ENCODE measurements at places on chromosomes 16 and 17. TPM values are rescaled to one million over a fixed set of nuclear protein-coding genes. Genes with fewer than 3 reads are reported as not detected.
A peak's percentile ranks its signal among the peaks of the same experiment; 100 is the strongest.

DNA sequence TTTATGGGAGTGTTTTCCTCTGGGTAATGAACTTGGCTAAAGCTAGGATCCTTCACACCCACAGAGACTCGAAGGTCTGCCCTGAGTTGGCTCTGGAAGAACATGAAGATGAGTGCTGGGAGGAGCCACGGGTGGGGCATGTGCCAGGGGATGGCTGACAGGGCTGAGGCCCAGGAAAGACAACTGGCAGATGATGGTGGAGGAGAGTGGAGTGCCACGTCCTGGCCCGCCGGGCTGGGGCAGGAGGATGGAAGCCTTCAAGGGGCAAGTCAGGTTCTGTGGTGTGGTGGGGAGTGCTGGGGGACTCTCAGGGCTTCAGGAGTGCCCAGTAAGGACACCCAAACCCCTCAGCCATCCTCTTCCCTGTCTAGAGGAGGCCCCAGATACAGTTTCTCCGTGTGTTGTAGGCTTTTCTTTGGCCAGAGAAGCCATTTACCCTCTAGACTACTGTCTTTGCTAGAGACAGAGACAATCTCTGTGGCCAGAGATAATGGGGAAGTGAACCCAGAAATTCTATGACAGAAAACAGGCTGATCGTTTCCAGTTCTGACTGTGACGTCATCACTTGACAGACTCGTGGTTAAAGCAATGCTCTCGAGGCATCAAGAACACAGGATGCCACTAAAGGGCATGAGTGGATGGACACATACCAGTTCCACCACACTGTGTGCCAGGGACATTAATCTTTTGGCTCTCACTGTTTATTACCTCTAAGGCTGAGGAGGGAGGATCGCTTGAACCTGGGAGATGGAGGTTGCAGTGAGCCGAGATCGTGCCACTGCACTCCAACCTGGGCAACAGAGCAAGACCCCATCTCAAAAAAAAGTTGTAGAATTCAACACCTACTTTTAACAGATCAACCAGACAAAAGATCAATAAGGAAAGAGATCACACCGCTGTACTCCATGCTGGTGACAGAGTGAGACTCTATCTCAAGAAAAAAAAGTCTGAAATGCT lies 18.6 kb upstream of the SLC5A10 start:
- DNase-seq, result no peak

Gene HOXB7
- 1.1 TPM for total RNA-seq

GRCh38 chr17:42112552-42113176 lies at the start of gene DHX58:
DHX58 (minus strand) TSS chr17:42112714; CDS start chr17:42111892, 822 bp downstream.
- DNase-seq, result peak; percentile 78

Gene BLTP2
- total RNA-seq, result 83.6 TPM

- DNase-seq, result peak; percentile 21
Observed at GRCh38 chr17:77869665-77870132, 88.8 kb upstream of the TNRC6C start.

Gene RTN4RL1
- 7.6 TPM for total RNA-seq

Gene KRTAP2-1
- total RNA-seq, result not detected

DNA sequence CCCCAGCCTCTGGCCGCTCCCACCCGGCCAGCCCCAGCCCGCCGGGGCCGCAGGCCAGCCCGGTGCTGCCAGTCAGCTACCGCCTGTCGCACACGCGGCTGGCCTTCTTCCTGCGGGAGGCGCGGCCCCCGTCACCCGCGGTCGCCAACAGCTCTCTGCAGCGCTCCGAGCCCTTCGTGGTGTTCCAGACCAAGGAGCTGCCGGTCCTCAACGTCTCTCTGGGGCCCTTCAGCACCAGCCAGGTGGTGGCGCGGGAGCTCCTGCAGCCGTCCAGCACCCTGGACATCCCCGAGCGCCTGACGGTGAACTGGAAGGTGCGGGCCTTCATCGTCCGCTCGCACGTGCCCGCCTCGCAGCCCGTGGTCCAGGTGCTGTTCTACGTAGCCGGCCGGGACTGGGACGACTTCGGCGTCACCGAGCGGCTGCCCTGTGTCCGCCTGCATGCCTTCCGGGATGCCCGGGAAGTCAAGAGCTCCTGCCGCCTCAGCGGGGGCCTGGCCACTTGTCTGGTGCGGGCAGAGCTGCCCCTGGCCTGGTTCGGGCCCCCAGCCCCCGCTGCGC lies 46.8 kb downstream of the TMEM132E start:
- DNase-seq, result no peak

Gene TBX6
- total RNA-seq, result 0.55 TPM

GRCh38 chr17:76501018-76501826 lies at the start of gene RHBDF2:
RHBDF2 (minus strand) TSS chr17:76501423; CDS start chr17:76481524, 19,899 bp downstream.
- DNase-seq, result peak; percentile 88

DNA sequence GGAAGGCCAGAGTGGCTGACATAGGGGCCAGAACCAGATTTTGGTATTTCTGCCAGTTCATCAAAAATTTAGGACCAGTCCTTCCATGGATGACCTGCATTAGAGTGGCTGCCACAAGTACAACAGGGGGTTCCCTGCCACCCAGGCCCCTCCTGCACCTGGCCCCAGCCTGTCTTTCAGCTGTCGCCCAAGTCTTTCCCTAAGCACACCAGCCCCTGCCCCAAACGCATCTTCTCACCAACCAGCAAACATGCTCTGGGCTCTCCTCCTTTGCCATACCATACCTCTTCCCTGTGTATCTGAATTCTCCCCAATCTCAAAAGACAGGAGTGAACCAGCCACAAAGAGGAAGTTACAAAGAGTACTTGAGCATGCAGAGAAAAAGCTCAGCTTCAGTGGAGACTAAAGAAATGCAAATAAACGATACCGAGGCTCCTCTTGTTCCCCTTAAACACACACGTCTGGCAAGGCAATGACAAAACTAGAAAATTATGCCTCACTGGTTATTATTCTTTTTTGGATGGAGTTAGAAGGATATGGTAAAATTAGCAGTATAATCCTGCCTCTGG lies 130.6 kb downstream of the DYNLRB2 start:
- DNase-seq, result no peak

DNA sequence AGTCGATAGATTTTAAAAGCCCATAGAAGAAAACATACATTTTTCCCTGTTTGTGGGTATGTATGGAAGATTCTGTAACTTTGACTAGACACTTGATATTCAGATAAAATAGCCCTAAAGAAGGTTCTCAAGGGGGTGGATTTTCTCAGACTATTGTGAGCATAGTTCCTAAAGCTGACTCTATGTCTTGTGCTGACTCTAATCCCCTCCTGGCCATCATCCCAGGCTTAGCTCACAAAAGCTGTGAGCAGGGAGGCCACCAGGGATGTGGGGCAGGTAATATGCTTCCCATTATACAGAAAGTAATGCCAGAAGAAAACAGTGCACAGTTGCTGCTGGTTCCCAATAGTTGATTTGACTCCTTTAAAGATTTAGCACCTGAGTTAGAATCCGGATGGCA lies 32.0 kb downstream of the CDH13 start:
- DNase-seq, result no peak

DNA sequence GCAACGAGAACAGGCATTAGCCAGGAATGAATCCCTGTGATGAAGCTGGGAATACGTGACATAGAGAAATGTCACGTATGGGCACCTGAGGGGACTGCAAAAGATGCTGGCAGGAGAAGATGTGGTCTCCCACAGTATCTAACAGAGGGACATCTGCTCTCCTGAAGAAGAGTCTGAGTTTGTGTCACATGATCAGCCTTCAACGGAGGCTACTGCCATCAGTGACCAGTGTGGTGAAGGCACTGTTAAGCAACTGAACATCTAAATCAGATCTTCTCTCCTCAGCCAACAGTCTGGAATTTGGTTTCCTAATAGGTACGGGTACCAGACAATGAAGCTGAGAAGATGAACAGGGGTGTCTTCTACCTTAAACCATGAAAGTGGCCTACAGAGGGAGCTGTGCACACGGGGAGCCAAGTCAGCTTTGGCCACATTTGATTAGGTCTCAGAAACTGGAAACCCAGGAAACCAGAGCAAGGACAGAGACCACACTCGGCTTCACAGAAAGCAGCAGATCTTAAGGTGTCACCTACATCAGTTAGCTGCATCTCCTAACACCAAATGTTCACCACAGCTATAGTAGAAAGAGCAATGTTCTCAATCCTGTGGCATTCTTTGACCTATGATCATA lies 41.8 kb downstream of the BRD7 start:
- no peak for DNase-seq

- no peak for DNase-seq
Observed at GRCh38 chr16:27966756-27967155, 96.8 kb downstream of the GSG1L start.

GRCh38 chr16:23072769-23073549 lies 76.3 kb downstream of the USP31 start:
- no peak for DNase-seq

- peak; percentile 77 for DNase-seq
Observed at GRCh38 chr17:44350733-44351226, 5.7 kb downstream of the GRN start.

Gene MYH8
- total RNA-seq, result not detected

DNA sequence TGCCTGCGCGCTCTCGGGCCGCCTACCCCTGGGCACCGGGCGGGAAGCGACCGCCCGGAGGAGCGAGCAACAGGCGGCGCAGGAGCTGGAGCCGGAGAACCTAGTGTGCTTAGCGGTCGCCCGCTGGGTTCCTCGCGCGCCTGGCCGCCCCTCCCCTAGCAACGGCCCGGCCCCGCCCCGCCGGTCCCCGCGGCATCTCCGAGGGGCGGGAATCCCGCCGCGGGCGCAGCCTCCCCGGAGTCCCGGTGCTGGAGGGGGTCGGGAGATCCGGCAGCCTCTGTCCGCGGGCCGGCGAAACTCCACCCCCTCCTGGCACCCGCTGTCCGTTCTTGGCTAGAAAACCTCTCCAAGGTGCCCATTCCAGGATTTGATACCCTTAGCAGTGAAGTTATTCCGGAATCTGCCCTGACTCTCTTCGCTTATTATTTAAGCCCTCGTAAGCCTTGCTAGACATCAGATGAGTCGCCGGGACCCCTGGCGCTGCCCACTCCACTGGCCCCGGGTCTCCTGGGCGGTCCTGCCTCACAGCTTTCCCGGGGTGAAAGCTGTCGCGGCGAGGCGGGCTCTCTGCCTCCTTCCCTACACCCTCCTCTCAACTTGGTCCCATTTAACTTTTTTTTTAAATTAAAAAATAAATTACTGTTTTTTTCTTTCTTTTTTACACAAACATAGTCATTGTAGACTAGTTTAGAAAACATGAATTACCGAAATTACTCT lies at the start of gene RPRML:
Gene RPRML, minus strand, starts transcription at position 107 of the 717 bp plus-strand sequence. CDS start 246 bp downstream, outside the sequence.
- peak; percentile 55 for DNase-seq

DNA sequence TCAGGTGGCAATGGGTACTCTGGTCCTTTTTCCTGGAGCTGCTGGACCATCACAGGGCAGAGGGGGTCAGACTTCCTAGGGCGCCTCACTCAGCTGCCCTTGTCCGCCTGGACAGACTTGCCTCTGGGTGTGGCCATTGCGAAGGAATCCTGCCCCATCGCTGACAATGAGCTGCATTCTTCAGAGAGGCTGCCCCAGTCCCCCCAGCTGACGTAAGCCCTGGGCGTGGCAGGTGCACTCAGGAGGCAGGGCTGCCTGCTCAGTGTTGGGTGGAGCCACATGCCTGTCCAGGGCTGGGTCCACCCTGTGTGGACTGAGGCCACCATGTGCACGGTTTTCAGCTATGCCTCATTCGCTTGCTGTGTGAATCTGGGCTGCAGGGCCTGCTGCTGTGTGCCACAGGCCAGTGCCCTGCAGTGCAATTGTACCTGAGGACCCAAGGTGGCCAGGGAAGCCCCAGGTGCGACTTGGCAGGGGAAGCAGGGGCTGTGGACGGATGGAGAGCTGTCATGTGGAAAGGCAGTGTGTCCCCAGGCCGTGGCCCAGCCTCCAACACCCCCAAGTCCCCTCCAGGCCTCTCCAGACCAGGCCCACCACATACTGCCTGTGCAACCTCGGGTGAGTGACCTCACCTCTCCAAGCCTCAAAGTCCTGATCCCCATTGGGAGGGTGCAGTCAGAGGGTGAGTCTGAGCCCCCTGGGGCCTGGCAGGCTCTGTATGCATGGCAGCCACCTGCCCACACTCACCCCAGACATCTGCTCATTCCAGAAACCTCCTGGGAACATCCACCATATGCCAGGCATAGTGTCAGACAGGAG lies 14.0 kb upstream of the MPRIP start:
- peak; percentile 87 for DNase-seq

DNA sequence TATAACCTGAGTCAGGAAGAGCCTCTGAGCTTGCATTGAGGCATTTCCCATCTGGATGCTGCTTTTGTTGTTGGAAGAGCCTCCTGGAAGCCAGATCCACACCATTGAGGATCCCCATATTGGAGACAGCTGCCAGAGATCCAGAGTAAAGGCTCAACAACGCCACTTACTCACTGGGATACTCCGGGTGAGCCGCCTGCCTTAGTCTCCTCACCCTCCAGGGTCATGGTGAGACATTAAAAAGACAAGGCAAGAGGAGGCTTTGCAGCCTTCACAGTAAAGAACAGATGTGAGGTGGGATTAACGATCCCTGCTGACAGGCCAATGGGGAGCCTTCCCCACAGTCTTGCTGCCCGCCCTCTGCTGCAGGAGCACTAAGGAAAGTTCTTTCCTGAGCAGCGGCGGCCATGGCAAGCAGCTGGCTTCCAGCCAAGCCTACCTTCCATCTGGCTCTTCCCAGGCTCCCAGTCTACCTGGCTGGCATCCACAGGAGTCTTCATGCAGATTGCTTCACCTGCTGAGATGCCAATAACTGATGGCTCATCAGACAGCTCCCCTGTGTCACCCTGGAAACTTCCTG lies 198.5 kb downstream of the CYLD start:
- no peak for DNase-seq

- DNase-seq, result no peak
Observed at GRCh38 chr16:85800321-85800669, 800 bp downstream of the COX4I1 start.

- DNase-seq, result peak; percentile 79
Observed at GRCh38 chr17:6831661-6832263, at the start of gene TEKT1. TEKT1 (minus strand) TSS chr17:6831729; CDS start chr17:6830376, 1,353 bp downstream.

Gene TMC8
- total RNA-seq, result 3.8 TPM

- no peak for DNase-seq
Observed at GRCh38 chr17:76136276-76137000, 4.6 kb downstream of the FOXJ1 start.

Gene MT1M
- 15.2 TPM for total RNA-seq

DNA sequence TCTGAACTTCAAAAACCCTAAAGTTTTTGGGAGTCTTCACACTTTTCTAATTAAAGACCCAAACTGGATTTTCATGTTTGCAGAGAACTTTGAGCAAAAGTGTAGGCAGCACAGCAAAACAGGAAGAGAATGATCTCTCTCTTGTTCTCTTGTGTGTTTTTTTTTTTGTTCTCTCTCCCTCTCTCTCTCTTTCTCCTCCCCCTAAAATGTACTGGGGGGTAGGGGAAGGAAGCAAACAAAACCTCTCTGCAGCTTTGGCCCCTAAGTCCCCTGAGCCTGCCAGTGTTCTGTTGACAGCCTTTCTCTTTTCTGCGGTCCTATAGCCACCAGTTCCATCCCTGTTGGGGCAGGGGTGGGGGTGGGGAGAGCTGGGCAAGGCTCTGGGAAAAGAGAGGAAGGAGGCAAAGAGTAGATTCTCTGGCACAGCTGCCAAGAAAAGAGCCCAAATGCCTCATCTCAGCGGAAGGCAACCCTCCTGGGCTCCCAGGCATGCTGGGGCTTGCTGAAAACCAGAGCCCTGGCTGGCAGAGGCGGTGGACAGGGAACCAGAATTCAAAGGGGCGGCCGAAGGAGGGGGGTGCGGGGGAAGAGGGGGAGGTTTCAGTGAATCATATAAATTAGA lies 295.3 kb downstream of the SOX9 start:
- no peak for DNase-seq

- DNase-seq, result no peak
Observed at GRCh38 chr17:42585353-42585752, 7.8 kb upstream of the PSMC3IP start.

- DNase-seq, result no peak
Observed at GRCh38 chr16:64434526-64435069, 687.3 kb downstream of the CDH11 start.

All from left cardiac atrium (tissue), 4 donors.